ENCODE measurements at places on chromosomes 13 and 19.
A peak's percentile ranks its signal among the peaks of the same experiment; 100 is the strongest.

DNA sequence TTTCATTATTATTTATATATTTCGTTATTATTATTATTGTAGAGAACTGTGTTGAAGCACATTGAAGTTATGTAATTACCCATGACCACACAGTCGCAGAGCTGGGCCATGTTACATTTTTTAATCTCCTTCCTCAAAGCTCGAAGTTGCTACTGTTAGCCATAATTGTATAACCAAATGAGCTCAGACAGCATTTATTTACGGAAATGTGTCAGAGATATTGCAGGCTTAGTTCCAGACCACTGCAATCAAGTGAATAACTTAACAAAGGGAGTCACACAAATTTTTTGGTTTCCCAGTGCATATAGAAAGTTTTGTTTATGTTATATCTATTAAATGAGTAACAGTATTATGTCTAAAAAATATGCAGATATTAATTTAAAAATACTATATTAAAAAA lies 147.1 kb upstream of the SLITRK1 start:
- DNase-seq = no peak

DNA sequence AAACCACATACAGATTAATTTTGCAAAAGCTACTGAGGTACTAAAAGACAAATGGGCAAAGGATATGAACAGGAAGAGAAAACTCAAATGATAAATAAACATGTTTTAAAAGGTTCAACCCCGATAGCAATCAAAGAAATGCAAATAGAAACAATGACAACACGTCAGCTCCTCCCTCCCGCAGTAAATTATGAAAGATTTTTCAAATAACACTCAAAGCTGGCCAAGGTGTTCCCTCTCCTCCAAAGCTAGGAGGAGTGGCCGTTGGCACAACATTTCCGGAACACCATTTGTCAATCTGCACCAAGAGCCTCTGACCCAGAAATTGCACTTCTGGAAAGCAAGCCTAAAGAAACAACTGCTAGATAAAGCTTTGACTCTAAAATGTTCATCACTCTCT lies 28.3 kb downstream of the INSR start:
- DNase-seq = no peak

GRCh38 chr13:36888645-36889044 lies 31.4 kb downstream of the SMAD9 start:
- no peak for DNase-seq

GRCh38 chr13:99854366-99854765 lies 117.2 kb downstream of the ZIC5 start:
- DNase-seq = no peak

- DNase-seq = no peak
Observed at GRCh38 chr13:28338006-28338574, 156.8 kb downstream of the FLT1 start.

GRCh38 chr13:75612354-75612753 lies 23.8 kb upstream of the LMO7 start:
- DNase-seq = no peak

DNA sequence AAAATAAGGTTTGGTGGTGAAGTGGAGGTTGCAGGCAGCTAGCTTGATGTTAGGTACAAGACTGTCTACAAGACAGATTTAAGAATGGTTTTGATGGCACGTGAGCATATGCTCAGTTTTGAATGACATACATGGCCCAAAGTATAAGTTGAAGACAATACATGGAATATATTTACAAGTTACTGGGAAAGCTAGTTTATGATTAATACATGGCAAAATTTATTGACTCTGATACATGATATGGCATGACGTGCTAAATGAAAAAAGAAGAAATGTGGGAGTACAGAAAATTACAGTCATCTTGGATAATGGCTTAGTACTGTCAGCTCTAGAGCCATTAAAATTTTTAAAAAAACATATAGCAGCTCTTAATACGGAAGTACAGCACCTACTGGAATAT lies 4.4 kb downstream of the KLF5 start:
- no peak for DNase-seq

DNA sequence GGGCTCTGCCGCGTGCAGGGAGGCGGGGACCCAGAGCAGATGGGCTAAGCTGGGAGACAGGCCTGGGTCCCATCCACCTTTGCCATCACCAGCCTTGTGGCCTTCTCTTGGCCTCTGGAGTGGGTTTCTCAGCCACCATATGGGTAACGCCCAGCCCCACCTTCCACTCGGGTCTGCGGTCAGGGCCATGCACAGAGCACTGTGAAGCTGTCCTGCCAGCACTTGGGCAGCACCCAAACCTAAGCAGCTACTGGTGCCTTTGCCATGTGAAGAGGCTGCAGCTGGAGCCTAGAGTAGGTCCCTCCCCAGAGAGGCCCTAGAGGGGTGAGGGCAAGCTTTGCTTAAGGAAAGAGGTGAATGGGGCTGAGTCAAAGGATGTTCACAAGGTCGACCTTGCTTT lies 24.1 kb upstream of the NPAS1 start:
- no peak for DNase-seq

DNA sequence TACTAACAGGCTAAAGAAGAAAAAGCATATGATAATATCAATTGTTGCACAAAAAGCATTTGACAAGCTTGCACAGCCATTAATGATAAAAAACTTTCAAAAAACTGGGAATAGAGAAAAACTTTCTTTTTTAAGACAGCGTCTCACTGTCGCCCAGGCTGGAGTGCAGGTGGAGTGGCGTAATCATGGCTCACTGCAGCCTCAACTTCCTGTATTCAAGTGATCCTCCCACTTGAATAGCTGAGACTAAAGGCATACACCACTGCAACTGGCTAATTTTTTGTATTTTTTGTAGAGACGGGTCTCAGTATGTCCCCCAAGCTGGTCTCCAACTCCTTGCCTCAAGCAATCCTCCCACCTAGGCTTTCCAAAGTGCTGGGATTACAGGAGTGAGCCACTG lies 382.8 kb downstream of the TSHZ3 start:
- DNase-seq = no peak

- DNase-seq = no peak
Observed at GRCh38 chr13:98397221-98397620, 179.7 kb downstream of the STK24 start.

GRCh38 chr13:81848291-81848690 lies 1507.4 kb upstream of the SPRY2 start:
- DNase-seq = no peak

GRCh38 chr13:100530671-100531213 lies 57.8 kb downstream of the GGACT start:
- no peak for DNase-seq

- peak; percentile 21 for DNase-seq
Observed at GRCh38 chr13:32264407-32264806, 50.8 kb downstream of the ZAR1L start.

- DNase-seq = no peak
Observed at GRCh38 chr13:110876609-110877008, 38.3 kb downstream of the ANKRD10 start.

Measured in tibial nerve (tissue), 4 donors.